RWPE1 (cell line): ENCODE measurements at places on chromosomes 2 and 18.
A peak's percentile ranks its signal among the peaks of the same experiment; 100 is the strongest.

DNA sequence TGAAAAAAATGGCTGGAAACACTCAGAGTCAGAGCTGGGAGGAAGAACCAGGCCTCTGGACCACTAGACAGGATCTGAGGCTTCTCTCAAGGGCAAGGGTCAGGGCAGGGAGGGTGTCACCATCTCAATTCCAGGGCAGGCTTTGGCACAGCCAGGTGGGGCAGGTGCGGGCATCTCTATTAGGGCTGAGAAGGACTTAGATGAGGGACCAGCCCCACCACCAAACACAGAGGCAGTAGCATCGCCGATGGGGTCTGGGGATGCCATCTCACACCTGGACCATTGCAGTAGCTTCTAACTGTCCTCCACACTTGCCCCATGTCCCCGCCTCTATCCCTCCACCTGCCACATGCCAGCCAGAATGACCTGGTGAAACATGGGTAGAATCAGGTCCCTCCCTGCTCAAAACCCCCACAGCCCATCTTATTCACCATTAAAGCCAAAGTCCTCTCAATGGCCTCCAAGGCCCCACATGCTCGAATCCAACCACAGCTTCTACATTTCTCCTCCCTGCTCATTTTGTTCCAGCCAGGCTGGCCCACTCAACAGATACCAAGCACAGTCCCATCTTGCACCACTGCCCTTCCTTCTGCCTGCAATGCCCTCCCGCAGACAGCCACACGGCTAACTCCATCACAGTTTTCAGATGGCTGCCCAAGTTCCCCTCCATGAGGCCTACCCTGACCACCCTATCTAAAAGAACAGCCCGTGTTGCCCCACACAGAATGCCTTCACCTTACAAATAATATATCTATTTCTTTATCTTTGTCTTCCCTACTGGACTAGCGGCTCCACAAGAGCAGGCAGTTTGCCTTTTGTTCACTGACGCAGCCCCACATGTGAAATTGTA, 177.4 kb downstream of the SMAD2 start:
- no peak for DNase-seq

- no peak for DNase-seq
Observed at GRCh38 chr18:13216711-13217465, 1.7 kb upstream of the LDLRAD4 start.

DNA sequence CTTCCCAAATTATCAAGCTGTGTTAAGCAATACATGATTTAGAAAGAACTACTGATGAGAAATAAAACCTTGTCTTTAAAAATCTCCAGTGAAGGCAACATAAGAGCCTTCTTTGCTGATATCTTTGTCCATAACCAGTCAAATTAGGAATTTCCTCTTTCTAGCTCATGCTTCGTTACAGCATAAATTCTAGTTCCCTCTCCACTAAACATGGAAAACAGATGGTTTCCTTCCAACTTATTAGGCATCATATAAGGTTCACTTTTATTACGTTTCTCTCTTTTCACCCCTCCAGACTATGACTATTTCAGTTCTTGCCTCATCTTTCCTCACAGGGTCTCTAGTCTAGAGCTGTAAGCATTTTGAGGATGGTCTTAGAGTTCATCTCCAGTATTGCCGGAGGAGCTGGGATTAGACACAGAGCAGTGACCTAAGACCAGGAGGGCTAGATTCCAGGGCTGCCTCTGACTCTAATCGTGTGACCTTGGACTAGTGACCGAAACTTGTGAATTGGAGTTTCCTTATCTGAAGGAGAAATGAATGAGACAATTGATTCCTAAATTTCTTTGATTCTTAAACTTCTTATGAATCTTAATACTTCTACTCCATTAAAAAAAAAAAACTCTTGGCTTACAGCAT, 195.5 kb upstream of the APCDD1 start:
- no peak for DNase-seq

DNA sequence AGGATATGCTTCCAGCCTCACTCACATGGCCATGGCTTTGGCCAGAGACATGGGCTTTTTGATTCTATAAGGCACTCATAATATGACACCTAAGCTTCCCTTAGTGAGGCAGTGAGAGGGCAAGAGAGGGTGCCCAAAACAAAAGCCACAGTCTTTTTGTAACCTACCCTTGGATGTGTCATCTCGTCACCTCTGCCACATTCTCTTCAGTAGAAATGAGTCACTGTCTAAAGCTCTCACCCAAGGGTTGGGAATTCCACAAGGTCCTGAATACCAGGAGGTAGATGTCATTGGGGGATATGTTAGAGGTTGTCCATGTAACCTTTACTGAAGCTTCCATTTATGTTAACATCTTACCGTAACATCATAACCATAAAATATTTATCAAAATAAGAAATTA, 108.4 kb downstream of the ALMS1 start:
- DNase-seq: peak; percentile 14

- DNase-seq: no peak
Observed at GRCh38 chr2:36380624-36381481, 25.3 kb downstream of the CRIM1 start.

GRCh38 chr2:73415906-73416305, 30.3 kb downstream of the ALMS1 start:
- peak; percentile 1 for DNase-seq

GRCh38 chr2:95031076-95031725, 5.7 kb downstream of the MAL start:
- DNase-seq: no peak

- DNase-seq: no peak
Observed at GRCh38 chr2:57907411-57907810, 139.2 kb upstream of the VRK2 start.

DNA sequence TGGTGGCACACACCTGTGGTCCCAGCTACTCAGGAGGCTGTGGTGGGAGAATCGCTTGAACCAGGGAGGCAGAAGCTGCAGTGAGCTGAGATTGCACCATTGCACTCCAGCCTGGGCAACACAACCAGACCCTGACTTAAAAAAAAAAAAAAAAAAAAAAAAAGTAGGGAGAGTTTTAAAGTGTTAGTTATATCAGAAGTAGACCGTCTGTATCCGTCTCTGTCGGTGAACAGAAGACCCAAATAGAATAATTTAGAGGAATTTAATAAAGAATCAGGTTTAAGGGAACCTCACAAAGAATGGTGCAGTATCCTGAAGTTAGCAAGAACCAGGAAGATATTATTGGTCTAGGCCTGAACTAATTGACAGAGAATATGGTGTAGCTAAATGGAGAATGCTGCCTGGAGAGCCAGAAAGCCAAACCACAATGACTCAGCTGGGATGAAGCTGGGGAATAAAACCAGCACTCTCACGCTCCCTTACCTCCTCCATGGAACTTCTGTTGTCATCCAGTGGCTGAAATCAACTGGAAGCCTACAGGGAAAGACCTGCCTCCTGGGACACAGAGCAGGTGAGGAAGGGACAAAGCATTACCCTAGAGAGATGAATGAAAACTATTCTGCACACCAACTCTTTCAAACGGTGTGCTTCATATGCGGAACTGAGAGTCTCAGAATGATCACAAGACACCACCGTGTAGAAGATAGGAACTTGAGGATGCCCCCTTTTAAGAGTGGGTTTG, 39.1 kb upstream of the PLEKHM3 start:
- DNase-seq: peak; percentile 26

DNA sequence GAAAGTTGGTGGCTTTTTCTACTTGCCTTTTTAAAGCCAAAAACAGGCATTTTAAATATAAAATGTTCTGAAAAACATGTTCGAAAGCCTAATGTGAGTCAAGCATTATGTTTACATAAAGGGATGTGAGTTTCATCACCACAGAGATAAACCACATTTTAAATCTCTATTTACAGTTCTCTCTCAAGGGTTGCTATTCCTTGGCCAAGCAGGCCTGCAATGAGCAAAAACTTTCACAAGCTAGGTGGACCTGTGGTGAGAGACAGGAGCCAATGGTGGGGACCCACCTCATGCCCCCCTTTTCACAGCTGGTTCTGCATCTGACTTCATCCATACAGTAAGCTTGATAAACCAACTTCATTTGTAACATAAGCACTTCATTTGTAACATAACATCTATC, 65.1 kb downstream of the CUL3 start:
- no peak for DNase-seq

DNA sequence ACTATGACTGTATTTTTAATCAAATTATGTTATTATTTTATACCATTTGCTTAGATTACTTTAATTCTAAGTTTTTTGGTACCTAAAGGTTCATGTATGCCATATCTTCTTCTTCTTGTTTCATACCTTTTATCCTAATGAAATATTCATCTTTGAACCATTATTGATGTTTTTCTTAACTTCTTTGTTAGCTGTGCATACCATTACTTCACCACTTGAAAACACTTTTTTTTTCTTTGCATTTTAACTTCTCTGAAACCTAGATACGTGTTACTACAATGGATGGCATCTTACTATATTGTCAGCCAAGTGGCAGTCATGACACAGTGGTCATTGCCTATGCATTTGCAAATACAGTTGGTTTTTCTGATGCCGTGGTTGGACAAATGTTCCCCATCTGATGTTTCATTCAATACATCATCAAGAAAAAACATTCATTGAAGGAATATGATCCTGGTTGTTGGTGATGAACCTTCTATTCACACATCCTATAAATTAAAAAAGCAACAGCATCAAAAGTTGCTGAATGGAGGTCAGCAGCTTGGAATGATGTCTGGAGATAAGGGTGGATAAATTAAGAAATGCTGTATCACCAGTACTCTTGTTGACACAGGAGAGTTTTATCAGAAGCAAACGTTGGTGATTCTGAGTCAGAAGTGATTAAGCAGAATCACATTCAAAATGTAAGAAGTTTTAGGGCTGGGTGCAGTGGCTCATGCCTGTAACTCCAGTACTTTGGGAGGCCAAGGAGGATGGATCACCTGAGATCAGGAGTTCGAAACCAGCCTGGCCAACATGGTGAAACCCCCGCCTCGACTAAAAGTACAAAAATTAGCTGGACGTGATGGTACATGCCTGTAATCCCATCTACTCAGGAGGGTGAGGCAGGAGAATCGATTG, 7.4 kb downstream of the IL36A start:
- peak; percentile 27 for DNase-seq

DNA sequence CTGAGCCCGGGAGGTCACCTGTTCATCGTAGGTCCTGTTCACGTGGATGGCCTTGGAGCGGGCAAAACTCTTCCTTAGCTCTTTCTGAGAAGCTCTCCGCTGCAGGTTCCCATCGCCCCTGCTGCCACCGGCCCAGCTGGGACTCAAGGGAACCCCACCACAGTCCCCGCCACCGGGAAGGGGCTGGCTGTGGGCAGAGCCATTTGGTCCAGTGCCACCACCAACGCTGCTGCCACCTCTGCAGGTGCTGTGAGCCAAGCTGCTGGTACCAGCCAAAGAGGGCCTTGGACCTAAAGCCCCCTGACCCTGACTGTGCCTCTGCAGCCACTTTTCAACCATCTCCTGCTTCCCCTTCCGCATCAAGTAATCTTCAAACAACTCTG, 586 bp downstream of the PDE11A start:
- no peak for DNase-seq

DNA sequence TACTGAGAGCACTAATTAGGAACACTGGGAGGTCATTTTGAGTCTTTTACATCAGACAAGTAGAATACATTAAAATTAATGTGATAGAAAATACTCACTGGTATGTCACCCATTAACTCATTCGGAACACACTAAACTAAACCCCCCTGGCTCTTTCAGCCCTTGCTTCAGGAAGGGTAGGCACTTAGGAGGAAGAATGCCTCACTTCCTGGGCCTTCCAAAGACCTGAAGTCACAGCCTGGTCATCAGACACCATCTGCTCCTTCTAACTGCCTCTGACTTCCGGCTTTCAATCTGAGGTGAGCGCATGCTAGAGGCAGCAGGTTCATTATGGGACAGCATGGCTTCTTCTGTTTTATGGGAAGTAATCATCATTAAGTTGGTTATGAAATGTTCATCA, 451.4 kb downstream of the PID1 start:
- no peak for DNase-seq

DNA sequence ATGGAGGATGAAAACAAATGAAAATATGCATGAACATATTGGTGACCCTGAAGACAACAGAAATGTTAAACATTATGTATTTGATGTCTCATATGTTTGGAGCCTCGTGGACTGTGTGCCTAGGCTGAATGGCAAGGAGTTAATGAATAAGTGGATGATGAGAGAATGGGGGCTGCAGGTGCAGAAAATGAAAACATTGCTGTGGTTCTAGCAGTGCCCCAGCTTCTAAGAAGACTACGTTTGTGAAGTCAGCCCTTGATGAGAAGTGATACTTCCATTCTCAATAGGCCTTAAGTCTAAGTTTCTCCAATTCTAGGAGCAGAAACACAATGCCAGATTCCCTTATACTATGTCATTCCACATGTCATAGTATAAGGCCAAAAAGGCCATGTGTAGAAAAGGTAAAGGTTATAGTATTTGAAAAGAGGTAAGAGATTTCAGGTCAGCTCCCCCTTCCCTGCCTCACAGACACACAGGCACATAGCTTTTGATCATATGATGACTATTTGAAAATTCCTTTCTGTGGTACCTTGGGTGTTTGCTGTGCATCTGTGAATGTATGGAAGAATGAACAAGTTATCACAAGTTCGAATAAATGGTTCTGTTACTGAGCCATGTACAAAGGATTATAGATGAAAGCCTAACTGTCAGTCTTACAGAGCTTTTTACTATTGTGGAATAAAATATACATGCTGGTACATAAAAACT, 280.8 kb downstream of the SETBP1 start:
- no peak for DNase-seq

DNA sequence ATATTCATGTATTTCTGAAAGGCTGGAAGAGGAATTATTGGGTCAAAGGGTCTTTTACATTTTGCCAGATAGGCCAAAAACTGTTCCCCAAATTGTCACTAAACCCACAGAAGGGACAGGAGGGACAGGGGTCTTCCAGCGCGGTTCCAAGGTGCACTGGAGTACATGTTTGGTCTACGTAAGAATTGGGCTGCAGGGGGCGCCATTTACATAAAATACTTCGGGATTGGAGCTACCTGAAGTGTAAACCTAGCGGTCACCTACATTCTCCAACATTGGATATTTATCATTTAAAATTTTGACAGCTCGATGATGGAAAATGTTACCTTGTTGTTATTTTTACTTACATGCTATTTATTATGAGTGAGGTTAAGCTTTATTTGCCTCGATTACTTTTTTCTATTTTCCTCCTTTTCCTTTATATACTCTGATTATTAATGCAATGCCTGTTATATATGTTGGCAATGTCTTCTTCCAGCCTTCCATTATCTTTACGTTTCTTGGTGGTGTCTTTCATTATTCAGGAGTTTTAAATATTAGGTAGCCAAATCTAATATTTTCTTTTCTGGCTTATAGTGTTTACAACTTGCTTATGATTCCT, 43.0 kb upstream of the RAB6C start:
- DNase-seq: peak; percentile 39

DNA sequence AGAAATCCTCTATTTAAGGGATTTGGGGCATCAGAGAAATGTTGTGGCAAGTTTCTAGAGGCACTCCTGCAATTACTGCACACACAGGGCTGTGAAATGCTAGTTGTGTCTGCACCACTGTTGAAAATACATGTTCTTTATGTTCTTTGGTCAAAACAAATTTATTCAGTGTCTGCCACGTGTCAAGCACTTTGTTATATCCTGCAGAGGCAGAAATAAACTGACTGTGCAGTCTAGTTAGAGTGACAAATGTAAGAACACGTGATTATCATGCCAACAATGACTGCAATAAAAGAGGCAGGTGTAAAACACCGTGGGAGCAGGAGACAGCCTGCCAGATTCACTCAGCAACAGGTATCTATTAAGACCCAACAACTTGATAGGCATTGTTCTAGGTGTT, 423.3 kb downstream of the LRP1B start:
- no peak for DNase-seq
